GM19239 (cell line): ENCODE measurements at places on chromosomes 1 and 21.

DNA sequence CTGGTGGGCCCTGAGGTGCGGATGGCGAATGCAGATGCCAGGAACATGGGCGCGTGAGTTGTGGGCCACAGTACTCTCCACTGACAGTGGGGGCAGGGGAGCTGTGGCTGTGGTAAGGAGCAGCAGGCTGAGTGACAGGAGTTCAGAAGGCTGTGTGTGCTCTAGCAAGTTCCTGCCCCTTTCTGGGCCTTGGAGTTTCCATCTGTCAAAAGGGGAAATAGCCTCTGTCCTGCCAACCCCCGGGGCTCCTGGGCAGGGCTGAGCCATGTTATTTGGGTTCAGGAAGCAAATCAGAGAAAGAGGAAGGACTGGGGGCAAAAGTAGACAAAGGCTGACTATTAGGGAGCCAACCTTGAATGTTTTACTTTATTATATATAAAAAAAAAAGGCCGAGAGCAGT is 19.5 kb upstream of the MFN2 start:
- no peak for DNase-seq

DNA sequence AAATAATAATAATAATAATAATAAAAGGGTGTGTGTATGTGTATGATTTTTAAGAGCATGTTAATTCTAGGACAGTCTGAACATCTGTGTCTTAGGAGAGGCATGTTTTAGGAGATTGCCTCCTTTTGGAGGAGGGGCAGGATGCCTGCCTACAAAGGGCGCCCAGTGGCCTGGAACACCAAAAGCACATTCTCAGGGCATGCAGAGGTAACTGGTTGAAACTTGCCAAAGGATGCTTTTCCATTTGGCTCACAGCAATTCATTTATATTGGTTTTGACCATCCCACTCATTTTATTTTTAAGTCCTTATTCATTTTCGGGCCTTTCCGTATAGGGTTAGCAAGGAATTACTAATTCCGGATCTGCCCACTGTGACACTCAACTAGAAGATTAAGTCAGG is 21.1 kb upstream of the LAMC2 start:
- no peak for DNase-seq

GRCh38 chr1:31189696-31190674 is 49.7 kb downstream of the NKAIN1 start:
- DNase-seq: no peak

GRCh38 chr1:237851210-237851845 is 39.4 kb downstream of the ZP4 start:
- no peak for DNase-seq

DNA sequence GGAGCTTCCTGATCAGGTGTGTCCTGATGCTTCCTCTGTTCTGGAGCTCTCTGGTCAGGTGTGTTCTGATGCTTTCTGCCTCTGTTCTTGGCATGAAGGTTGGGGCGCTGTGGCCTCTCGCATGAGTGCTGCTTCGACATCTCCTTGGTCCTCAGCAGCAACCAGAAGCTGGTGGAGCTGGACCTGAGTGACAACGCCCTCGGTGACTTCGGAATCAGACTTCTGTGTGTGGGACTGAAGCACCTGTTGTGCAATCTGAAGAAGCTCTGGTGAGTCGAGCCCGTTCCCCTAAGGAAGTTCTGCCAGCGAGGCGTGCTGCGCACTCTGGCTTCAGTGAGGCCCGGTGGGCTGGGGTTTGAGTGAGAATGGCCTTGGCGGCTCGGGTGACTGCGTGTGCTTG is 18.0 kb downstream of the NLRP3 start:
- DNase-seq: no peak

- DNase-seq: no peak
These were observed 159.6 kb downstream of the NFIA start for GRCh38 chr1:61241973-61242381.

DNA sequence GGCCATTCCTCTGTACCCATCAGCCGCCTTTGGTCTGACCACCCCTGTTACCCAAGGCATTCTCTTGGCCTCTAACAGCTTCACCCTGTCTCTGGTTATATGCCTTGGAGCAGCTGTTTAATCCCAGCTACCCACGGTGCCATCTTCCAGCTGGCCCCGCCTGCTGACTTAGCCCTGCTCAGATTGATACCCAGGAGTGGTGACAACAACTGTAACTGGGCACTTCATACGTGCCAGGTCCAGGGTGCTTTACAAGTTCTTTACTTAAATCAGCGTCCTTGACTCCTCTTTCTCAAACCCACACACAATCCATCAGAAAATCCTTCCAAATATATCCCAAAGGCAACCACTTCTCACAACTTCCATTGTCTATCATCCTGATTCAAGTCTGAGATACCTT is 37.2 kb upstream of the HMGB4 start:
- DNase-seq: no peak

DNA sequence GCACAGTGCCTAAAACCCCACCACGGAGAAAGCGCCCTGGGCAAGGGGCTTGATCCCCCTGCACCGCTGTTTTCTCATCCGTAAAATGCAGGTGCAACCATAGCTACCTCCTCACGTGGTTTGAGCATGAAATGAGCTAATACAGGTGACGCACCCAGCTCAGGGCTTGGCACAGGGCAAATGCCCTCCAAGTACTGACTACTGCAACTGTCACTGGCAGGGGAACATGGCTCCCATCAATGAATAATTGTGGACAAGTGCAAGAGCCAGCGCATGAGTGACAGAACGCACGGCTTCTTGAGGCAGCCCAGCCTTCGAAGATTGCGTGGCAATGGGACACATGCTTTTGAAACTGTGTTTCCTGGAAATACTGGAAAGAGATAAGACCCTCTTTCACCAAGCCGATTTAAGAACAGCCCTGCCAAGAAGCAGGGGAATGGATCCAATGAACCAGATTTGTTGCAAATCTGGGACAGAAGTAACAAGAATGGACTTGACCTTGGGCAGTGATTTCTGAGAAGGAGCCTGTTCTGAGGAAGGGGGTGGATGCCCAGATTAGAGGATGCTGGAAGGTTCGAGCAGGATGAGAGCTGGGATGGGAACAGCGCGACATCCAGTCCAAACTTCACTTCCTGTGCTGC is 92.8 kb upstream of the IFFO2 start:
- DNase-seq: no peak

GRCh38 chr1:205591522-205592351 is 40.1 kb downstream of the ELK4 start:
- DNase-seq: peak; percentile 62

DNA sequence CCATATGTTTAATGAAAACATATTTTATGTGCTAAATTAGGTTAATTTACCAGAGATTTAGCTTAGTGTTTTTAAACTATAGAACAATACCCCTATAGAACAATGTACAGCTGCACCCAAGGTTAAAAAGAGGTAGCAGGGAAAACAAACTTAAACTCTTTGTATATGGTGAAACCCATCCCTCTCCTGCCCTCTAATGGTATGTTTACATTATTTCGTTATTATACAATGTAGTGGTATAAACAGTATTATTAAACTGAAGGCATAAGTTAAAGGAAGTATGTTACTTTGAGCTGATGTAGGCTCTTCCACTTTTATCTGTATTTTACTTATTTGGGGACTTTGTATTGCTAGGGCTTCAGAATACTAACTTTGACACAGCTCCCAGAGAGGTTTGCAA is 16.7 kb upstream of the ZYG11A start:
- no peak for DNase-seq

GRCh38 chr1:178417858-178418257 is 78.9 kb downstream of the CLEC20A start:
- DNase-seq: no peak

DNA sequence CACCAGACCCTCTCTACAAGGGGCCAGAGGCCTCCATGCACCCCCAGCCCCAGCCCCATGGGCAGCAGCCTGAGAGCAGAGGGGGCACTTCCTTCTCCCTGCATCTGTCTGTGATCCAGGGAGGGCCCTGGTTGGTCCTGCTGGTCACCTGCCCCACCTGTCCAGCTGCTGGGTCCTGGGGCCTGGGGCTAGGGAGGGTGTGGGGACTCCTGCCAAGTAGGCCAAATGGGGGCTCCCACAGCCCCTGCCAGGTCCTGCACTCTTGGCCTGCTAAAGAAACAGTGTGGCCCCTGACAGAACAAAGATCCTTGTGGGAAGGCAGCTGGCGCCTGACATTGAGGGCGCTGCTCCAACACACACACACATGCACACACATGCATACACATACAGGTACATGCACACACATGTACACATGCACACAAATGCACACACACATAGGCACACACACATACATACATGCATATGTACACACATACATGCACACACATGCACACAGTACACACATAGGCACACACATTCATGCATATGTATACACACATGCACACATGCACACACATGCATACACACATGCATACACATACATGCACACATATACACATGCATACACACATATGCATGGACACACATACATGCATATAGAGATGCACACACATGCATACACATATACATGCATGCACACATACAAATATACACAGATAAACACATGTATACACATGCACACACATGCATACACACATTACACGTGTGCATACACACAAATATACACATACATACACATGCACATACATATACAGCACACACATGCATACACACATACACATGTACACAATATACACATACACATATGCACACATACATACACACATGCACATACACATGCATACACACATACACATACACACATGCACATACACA is 49.9 kb downstream of the TRPM2 start:
- no peak for DNase-seq

DNA sequence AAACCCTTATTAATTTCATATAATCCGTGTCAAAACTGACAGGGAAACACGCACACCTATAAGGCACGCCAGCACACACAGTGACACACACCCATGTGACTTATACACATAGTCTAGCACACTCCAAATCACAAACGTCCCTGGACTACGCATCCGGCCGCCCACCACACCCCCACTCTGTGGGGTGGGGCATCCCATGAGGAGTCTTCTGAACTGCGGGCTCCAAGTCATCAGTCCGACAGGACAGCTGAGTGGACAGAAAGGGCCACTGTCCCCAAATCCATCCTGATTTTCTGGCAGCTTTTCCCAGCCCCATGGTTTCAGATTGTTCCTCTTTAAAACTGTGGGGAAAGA is 829 bp downstream of the PEA15 start:
- peak; percentile 39 for DNase-seq

- DNase-seq: no peak
These were observed 98.9 kb upstream of the IRF2BP2 start for GRCh38 chr1:234708700-234709395.

GRCh38 chr1:206555473-206555935 is 48.2 kb downstream of the RASSF5 start:
- DNase-seq: no peak

- DNase-seq: no peak
These were observed 27.1 kb downstream of the SCYL3 start for GRCh38 chr1:169866577-169866976.
